ENCODE measurements at places on chromosomes 12 and 14.

GRCh38 chr12:65324551-65324950 is 46.1 kb downstream of the MSRB3 start:
- peak; percentile 52 for DNase-seq

DNA sequence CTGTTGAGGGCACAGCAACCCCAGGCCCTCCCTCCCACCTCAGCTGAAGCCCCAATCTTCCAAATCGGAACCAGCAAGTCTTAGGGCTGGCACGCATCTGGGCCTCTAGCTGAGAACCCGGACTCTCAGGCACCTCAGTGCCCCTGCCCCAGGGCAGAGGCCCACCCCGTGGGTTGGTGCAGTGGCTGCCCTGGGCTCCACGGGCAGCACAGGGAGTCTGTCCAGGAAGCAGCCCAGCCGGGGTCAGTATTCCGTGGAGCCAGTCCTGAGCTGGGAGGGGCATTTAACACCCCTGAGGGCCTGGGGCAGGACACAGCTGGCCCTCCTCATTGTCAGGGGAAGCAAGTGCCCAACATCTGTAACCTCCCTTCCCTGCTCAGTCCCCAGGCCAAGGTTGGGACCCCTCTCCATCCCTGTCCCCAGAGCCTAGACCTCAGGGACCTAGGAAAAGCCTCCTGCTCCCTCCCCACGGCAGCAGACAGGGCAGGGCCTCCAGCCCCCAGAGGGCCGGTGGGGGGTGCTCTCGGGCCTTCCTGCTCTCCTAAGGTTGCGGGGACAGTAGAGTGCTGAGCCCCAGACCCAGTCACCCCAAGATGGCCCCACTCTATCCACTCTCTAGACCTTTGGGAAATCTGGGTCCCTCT is 36.5 kb downstream of the SLC6A12 start:
- DNase-seq: no peak

- DNase-seq: no peak
These were observed 404.0 kb upstream of the ATP2B1 start for GRCh38 chr12:90112666-90113065.

DNA sequence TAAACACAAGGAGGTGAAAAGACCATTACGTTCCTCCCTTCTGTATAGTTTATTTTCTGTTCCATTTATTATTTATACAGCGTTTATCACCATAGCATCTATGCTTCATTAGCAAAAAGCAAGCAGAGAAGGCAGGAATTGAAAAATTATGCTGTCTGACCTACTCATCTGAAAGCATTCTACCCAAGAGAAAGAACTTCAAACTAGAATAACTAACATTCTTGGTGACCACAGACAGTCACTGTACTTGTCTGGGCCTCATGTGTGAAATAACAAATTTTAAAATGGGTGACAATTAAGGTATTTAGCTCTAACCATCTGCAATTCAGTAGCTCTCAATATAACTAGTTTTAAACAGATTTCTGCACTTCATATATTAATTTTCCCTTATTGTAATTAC is 29.3 kb upstream of the PDE3A start:
- DNase-seq: no peak

GRCh38 chr12:2052826-2053678 is at the start of gene CACNA1C:
CACNA1C (plus strand) TSS chr12:2052987; CDS start chr12:2053563, 576 bp downstream.
- DNase-seq: peak; percentile 84

DNA sequence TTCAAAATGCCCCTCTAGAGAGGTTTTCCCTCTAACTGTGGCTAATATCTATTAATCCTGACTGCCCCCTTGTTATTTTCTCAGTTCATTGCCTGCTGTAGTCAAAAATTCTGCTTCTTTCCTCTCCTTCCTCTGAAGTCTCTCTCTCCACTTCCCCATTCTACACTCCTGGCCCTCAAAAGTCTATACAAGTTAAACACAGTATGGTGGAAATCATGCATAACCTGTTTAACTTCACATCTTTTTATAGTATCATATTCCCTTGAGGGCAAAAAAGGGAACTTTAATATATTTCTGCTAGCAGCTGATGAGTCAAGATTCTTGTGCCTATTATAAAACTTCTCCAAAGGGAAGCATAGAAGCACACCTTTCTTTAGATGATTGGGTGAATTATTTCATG is 16.7 kb downstream of the GRIP1 start:
- DNase-seq: no peak

DNA sequence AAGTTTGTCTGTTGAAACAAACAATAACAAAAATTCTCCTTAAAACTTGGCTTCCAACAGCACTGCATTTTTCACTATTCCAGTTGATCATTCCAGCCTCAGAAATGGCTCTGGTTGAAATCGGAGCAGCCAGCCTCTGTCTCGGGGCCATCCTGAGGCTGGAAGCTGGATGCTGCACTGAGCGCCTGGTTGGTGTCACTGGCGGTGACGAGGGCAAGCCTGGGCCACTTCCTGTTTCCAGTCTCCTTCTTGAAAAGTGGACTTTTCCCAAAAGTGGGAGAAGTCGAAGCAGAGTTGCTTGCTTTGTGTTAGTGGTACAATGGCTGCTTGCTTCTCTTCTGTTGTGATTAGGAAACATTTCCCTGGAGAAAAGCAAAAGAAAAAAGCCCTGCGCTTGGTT is 48.7 kb downstream of the CCDC92 start:
- DNase-seq: no peak

DNA sequence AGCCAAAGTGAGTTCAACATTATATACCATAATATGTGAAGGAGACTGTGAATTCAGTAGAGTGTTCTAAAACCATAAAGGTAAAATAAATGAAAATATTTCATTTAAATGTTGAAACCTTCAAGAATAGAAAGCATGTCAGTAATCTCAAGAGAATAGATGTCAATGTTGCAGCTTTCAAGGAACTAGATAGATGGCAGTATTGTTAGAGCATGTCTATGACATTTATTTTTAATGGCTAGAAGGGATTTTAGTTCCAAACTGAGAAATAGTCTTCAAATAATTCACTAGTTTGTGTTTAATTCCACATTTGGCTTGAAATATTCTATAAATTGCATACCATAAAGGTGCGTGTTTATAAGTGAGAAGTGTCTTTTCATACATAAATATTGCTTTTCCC is 326.5 kb downstream of the FLRT2 start:
- DNase-seq: peak; percentile 18

- DNase-seq: peak; percentile 64
These were observed 726 bp downstream of the ZFHX2 start for GRCh38 chr14:23550812-23551265.

GRCh38 chr14:97120204-97120603 is 323.0 kb downstream of the VRK1 start:
- no peak for DNase-seq

- DNase-seq: peak; percentile 15
These were observed 13.2 kb upstream of the SLC41A2 start for GRCh38 chr12:104971306-104971705.

- no peak for DNase-seq
These were observed 245.8 kb downstream of the AACS start for GRCh38 chr12:125311050-125311449.
